ENCODE measurements at places on chromosomes 4 and X.

- no peaks in the 10 kb centered on the region for H3K27me3 ChIP-seq
- peak overlapping the region; percentile 69 for H3K4me3 ChIP-seq
- DNase-seq = no peak
- no peaks in the 10 kb centered on the region for H3K36me3 ChIP-seq
Observed at GRCh38 chr4:88458104-88458740, 1.3 kb downstream of the HERC5 start.

DNA sequence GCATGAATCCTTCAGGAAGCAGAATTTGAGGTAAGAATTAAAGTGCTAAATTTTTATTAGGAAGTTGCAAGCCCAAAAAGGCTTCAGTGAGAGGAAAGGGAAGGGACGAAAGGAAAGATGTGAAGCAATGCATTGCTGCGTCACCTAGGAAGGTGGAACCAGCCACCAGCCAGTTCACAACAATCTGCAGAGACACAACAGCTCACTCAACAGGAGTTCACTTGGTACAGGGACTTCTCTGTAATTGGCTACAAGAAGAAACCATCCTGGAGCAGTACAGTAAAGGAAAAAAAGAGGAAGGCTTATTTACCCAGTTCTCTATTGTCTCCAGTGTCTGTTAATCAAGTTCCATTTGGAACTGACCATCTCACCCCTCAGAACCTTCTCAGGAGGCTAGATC, 157.6 kb downstream of the HNRNPD start:
- H3K27ac ChIP-seq = no peak overlapping the region
- DNase-seq = no peak
- H3K36me3 ChIP-seq = no peaks in the 10 kb centered on the region

GRCh38 chrX:80022363-80023031, 7.9 kb downstream of the TBX22 start:
- H3K36me3 ChIP-seq = no peaks in the 10 kb centered on the region
- H3K27me3 ChIP-seq = peaks cover 4% of the 10 kb centered on the region
- DNase-seq = no peak
- no peak overlapping the region for H3K27ac ChIP-seq
- H3K4me1 ChIP-seq = no peaks in the 10 kb centered on the region
- H3K4me3 ChIP-seq = peak overlapping the region; percentile 35

GRCh38 chrX:79170476-79171035, 26.1 kb downstream of the GPR174 start:
- no peaks in the 10 kb centered on the region for H3K36me3 ChIP-seq
- H3K4me3 ChIP-seq = no peak overlapping the region
- no peaks in the 10 kb centered on the region for H3K4me1 ChIP-seq
- H3K27me3 ChIP-seq = no peaks in the 10 kb centered on the region

DNA sequence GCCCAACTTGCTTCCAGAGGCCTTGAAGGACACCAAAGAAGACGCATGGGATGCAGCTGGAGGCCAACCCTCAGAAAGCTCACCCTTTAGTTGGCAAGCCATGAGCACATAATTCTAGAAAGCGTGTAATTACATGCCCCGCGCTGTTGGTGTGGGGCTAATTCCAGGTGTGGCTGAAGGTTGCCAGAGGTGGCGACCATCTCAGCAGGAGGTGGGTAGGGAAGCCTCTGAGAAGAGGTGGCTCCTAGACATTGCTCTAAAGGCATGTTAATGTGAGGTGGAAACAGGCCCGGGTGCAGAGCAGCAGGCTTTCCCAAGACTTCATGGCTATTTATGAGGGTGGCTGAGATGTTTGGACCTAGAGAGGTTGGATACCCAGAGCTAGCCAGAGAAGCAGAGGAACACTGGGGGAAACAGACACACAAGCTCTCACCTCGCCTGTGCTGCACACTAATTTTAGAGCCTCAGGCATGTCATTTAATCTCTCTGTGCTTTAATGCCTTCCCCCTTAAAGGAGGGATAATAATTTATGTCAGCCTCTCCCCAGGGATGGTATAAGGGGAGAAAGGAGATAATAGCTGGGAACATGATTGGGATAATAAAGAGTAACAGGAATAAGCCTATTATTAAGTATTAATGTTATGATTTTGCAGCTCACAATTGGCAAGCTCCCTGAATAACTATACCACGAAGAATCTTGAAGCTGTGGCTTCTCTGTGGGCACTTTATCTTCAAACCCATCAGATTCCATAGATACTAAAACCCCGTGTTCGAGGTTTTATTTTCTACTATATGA, 60.0 kb upstream of the HELT start:
- no peak overlapping the region for H3K27ac ChIP-seq
- no peaks in the 10 kb centered on the region for H3K36me3 ChIP-seq
- H3K4me3 ChIP-seq = no peak overlapping the region
- no peaks in the 10 kb centered on the region for H3K4me1 ChIP-seq
